ENCODE measurements at places on chromosomes 16 and 17.

DNA sequence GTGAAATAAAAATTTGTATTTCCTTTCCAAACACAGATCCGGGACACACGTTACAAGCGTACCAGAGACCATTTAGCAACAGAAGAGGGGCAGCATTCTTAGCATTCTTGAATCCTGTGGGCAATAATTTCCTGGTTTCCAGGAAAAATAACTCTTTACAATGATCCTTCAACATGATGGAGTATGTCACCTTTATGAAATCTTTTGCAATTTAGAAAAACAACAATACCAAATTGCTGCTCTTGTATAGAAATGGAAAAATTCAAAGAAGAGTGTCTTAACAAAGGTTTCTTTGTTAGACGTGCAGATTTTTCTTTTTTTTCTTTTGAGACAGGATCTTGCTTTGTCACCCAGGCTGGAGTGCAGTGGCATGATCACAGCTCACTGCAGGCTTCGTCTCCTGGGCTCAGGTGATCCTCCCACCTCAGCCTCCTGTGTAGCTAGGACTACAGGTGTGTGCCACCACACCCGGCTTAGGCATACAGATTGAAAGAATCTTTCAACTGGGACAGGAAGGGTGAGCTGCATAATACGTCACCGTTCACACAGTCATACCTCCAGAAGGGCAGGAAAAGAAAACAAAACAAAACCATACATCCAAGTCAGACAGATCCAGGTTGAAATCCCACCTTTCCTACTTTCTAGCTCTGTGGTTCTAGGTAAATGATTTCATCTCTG, 10.8 kb upstream of the GCSH start:
- no peaks in the 10 kb centered on the region for H3K4me1 ChIP-seq
- no peak overlapping the region for H3K27ac ChIP-seq
- no peaks in the 10 kb centered on the region for H3K27me3 ChIP-seq
- H3K4me3 ChIP-seq = no peak overlapping the region

DNA sequence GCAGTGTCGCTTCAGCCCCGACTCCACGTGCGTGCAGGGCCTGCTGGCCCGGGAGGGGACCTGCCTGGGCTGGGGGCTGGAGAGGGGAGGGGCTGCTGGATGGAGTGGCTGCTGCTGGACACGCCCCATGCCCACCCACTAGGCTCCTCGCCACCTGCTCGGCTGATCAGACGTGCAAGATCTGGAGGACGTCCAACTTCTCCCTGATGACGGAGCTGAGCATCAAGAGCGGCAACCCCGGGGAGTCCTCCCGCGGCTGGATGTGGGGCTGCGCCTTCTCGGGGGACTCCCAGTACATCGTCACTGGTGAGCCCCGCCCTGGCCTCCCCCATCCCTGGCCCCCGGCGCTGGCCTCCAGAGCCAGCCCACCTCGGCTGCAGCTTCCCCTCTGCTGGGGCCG, 2.4 kb downstream of the BRICD5 start:
- peaks cover 12% of the 10 kb centered on the region for H3K4me1 ChIP-seq
- H3K36me3 ChIP-seq = no peaks in the 10 kb centered on the region
- no peaks in the 10 kb centered on the region for H3K27me3 ChIP-seq
- no peak for DNase-seq
- H3K27ac ChIP-seq = no peak overlapping the region
- H3K4me3 ChIP-seq = no peak overlapping the region

DNA sequence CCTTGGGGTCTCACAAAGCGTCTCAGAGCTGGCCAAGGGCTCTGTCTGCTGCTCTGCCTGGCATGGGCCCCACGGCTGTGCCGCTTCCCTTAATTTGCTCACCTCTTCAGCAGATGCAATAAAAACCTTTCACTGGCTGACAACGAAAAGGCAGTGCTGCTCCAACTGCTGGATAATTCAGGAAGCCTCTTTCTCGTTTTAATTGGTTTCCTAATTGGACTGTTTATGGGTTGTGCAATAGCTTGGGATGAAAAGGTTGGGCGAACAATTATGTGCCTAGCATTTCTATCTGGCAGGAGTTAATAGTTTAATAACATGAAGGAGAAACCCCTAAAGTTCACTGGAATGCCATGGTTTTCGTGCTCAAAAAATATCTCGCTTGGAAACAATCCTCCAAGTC, 234.1 kb upstream of the IRX5 start:
- H3K36me3 ChIP-seq = no peaks in the 10 kb centered on the region
- H3K27me3 ChIP-seq = no peaks in the 10 kb centered on the region
- no peak overlapping the region for H3K27ac ChIP-seq
- no peak for DNase-seq
- H3K4me1 ChIP-seq = no peaks in the 10 kb centered on the region

DNA sequence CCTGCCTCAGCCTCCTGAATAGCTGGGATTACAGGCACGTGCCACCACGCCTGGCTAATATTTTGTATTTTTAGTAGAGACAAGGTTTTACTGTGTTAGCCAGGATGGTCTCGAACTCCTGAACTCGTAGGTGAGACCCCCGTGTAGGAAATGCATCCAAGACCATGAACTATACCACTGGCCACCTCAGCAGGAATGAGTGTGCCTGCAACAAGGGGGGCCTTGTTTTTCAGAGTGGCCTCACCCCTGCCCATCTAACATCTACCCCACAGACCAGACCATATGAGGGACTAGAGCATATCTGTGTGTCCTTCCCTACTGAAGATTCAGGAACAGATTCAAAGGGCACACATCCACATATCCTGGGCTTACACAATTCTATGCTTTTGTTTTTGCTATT, 44.9 kb downstream of the SHISA6 start:
- no peak overlapping the region for H3K4me3 ChIP-seq
- H3K27me3 ChIP-seq = no peaks in the 10 kb centered on the region
- H3K27ac ChIP-seq = no peak overlapping the region
- no peaks in the 10 kb centered on the region for H3K4me1 ChIP-seq
- no peak for DNase-seq

DNA sequence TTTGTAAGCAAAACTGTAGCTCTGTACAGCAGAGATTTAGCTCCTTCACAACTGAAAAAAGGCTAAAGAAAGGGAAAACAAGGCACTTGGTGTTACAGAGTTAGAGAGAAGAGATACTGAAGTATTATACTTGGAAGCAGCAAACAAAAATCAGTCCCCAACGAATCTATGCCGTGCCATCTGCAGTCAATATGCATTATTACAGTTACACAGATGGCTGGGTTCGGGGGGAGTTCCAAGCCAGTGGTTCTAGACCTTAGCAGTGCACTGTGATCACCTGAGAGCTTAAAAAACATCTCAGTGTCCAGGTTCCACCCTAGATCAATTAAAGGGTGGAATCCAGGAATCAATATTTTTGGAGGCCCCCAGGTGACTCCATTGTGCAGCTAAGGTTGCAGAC, 489.9 kb downstream of the SHISA9 start:
- no peaks in the 10 kb centered on the region for H3K27me3 ChIP-seq
- no peaks in the 10 kb centered on the region for H3K36me3 ChIP-seq
- no peaks in the 10 kb centered on the region for H3K4me1 ChIP-seq
- H3K4me3 ChIP-seq = no peak overlapping the region
- no peak overlapping the region for H3K27ac ChIP-seq
- DNase-seq = no peak

DNA sequence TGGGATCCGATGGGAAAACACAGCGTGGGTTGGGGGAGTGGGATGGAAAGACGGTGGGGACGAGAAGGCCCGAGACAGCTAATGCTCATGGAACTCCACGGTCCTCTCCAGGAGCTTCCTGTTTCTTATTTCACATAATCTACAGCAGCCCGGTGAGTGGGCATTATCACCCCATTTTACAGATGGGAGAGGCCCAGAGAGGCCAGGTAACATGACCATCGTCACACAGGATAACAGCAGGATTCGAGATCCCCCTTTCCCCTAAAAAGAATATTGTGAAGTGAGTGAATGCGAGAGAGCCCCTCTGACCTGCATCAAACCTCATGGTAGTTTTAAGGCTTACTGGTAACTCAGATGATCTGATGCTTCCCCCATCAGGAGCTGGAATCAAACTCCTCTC, 12.0 kb downstream of the CIBAR2 start:
- H3K4me3 ChIP-seq = no peak overlapping the region
- DNase-seq = no peak
- H3K27me3 ChIP-seq = no peaks in the 10 kb centered on the region

DNA sequence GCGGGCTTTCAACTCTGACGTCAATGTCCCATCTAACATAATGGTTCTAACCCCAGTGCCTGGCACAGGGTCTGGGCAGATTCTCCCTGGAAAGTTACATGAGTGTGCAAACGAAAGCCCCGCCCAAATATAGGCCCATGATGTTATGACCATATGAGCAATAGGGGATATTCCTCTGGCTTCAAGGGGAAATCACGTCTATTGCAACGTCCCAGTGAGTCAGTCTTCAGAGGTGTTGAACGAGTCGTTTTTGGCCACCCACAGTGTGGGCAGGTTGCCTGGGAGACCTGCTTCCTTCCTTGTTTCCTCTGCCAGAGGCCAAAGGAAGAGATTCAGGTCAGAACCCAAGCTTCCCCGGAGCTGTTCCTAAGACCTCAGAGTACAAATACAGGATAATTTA, 30.3 kb downstream of the PIK3R5 start:
- DNase-seq = no peak
- no peak overlapping the region for H3K4me3 ChIP-seq
- no peaks in the 10 kb centered on the region for H3K4me1 ChIP-seq
- H3K27ac ChIP-seq = no peak overlapping the region

DNA sequence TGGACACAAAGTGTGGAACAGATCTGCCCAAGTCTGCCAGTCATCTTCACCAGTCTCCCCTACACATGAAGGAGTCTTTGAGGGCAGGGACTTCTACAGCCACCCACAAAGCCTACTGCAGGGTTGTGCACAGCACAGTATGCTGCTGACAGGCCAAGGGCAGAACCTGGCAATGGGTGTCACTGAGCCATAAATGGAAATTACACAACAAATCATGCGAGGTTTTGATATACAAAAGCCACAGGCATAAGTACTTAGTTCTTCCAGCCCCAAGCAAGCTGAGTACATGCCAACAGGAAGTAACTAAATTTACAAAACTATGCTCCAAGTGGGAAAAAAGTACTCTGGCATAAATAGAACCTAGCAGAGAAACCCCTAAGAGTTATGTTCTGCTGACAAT, 7.8 kb upstream of the PSMC3IP start:
- no peak overlapping the region for H3K4me3 ChIP-seq
- H3K36me3 ChIP-seq = no peaks in the 10 kb centered on the region
- no peaks in the 10 kb centered on the region for H3K4me1 ChIP-seq
- H3K27me3 ChIP-seq = no peaks in the 10 kb centered on the region

- no peaks in the 10 kb centered on the region for H3K27me3 ChIP-seq
- no peaks in the 10 kb centered on the region for H3K36me3 ChIP-seq
- no peak overlapping the region for H3K4me3 ChIP-seq
- no peak for DNase-seq
- peaks cover 63% of the 10 kb centered on the region for H3K4me1 ChIP-seq
Measured at GRCh38 chr17:77180503-77181357, 40.0 kb downstream of the SEC14L1 start.

- no peaks in the 10 kb centered on the region for H3K27me3 ChIP-seq
- H3K4me1 ChIP-seq = no peaks in the 10 kb centered on the region
- DNase-seq = no peak
- H3K27ac ChIP-seq = no peak overlapping the region
- H3K4me3 ChIP-seq = no peak overlapping the region
Measured at GRCh38 chr17:18055597-18055996, 16.4 kb downstream of the GID4 start.

DNA sequence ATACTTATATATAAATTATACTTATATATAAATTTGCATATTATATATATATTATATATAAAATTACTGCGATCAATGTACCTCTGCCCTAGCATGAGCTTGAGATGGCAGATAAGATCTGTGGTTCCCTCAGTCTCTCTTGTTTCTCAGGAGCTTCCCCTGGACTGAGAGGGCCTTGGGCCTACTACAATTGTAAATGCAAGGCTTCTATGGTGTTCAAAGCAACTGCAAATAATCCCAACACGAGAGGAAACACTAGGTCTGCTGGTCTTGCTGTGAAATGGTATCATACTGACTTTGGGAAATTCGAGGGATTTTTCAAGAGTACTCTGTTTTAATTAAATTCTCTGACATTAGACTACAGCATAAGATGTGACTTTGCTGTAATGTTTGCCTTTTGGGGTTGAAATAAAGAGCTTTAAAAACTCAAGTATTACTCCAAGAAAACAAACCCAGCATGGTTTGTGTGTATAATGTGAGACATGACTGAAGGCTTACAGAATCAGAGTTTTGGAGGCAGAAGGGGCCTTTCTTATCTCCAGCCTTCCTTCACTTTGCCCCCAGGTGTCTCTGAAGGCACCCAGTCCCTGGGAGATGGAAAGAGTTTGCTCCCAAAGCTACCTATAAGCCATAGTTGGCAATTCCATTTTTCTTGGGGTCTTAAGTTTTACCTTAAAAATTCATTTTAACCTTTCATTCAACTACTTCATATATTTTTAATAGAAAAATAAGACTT, 24.2 kb downstream of the ACSM1 start:
- H3K4me1 ChIP-seq = peaks cover 24% of the 10 kb centered on the region
- DNase-seq = no peak
- H3K27me3 ChIP-seq = no peaks in the 10 kb centered on the region
- H3K27ac ChIP-seq = no peak overlapping the region
- no peaks in the 10 kb centered on the region for H3K36me3 ChIP-seq

DNA sequence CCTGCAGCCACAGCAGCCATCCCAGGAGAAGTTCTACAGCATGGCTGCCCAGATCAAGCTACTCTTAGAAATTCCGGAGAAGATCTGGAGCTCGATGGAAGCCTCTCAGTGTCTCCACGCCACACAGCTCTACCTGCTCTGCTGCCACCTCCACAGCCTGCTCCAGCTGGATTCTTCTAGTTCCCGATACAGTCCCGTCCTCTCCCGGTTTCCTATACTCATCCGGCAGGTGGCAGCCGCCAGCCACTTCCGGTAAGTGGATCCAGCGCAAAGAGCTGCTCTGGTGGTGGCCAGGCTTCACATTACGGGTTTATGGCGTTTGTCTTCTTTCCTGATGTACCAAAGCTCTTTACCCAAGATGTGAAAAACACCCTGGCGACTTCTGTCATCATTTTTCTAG, 3.6 kb downstream of the COG1 start:
- no peaks in the 10 kb centered on the region for H3K27me3 ChIP-seq
- H3K36me3 ChIP-seq = peaks cover 6% of the 10 kb centered on the region

GRCh38 chr16:81921085-81921814, 90.0 kb downstream of the SDR42E1 start:
- H3K4me3 ChIP-seq = no peak overlapping the region
- H3K36me3 ChIP-seq = no peaks in the 10 kb centered on the region
- no peaks in the 10 kb centered on the region for H3K27me3 ChIP-seq
